ENCODE measurements at places on chromosomes 11 and 22.

GRCh38 chr11:117502015-117502778 is 174.5 kb downstream of the CEP164 start:
- no peak for DNase-seq

- DNase-seq, result no peak
Measured at GRCh38 chr11:117668321-117668751, 128.7 kb downstream of the DSCAML1 start.

DNA sequence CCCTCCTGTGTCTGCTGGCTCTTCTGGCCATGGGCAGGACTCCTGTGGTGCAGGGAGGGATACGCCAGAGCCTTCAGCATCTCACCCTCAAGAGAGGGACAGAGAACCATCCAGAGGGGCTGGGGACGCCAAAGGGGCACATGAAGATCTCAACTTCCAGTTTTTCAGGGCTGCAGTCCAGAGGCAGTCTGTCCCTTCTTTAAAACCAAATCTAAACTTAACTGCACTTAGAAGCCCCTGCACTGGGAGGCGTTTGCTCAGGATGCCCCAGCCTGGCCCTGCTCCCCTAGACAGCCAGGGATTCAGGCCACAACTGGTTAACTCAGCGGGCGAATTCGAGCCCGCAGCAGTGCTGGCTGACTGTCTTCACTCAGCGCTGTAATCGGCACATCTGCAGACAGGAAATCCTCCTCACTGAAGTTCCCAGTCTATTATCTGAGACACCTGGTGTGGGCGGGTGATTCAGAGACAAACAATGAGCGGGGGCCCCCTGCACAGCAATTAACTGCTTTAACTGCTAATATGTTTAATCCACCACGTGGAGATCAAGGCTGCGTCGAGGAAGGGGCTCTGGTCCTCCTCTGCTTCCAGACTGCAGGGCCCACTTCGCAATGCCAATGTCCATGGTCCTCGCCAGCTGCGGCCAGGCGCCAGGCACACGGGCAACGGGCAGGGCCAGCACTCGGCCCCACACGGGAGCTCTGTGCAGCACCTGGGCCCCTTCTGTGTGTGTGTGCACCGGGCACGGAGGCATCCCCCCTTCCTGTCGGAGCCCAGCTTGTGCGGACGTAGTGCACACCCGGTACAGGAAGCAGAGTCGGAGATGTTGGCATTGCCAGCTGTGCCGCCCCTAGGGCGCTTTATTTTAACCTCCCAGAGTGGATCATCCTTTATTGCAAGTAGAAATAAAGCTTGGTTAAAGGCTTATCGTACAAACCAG is 36.9 kb upstream of the GNB1L start:
- DNase-seq, result peak; percentile 89

DNA sequence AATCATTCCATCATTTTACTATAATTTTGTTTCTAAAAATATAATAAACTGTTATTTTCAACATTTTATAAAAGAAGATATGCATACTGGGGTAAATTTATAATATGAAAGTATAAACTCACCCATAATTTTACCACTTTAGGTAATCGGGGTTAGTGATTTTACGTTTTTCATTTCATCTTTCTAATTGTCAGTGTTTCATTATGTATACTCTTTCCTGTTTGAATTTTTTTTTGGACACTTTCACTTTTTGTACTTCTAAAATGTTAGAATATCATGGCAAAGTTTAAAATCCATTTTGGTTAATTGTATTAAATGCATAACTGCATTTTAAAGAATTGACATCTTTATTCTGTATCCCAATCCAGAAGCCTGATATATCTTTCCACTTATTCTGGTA is 115.8 kb downstream of the METTL15 start:
- DNase-seq, result no peak

DNA sequence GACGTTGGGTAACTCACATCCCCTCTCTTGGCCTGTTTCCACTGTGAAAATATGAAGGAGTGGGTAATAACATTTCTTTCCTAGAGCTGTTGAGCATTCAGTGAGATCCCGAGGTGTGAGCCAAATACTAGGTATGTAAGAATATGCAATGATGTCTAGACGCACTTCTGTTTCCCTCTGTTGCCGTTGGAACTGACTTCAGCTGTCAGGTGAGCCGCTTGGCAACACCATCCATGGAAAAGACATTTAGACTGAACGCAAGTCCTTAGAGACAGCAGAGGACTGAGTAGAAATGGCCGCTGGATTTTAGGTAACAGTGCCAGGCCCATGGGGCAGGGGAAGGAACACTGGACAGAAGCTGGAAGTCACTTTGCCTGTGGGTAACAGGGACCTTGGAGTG is 29.5 kb upstream of the SHANK2 start:
- DNase-seq, result no peak

Measured in activated CD4-positive, alpha-beta T cell treated with anti-CD3 and anti-CD28 coated beads for 4 hours (primary cell).